Fibroblast of skin of left biceps (primary cell): ENCODE measurements at places on chromosomes 3 and 15.

DNA sequence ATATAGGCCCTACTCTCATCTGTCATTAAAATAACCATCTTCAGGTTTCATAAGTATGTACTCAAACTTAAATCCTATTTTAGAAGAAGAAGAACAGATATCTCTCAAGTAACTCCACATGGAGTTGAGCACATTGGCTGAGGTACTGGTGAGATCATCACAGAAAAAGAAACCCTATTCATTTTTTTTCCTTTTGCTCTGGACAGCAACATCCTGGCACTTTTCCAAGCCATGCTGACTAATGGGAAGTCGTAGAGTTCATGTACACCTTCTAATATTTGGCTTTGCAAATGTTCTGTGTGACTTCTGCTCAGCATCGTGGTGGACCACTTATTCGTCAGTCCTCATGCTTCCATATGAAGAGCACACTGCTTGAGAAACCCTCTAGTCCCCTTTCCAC is 336.0 kb upstream of the KCNH8 start:
- no peak for DNase-seq

GRCh38 chr15:83106994-83107840 is at the start of gene TM6SF1:
Gene TM6SF1 (plus strand): TSS chr15:83107645. CDS start chr15:83107681, 36 bp downstream.
- no peak for DNase-seq

GRCh38 chr3:16885593-16886302 is 993 bp downstream of the PLCL2 start:
- DNase-seq = no peak

DNA sequence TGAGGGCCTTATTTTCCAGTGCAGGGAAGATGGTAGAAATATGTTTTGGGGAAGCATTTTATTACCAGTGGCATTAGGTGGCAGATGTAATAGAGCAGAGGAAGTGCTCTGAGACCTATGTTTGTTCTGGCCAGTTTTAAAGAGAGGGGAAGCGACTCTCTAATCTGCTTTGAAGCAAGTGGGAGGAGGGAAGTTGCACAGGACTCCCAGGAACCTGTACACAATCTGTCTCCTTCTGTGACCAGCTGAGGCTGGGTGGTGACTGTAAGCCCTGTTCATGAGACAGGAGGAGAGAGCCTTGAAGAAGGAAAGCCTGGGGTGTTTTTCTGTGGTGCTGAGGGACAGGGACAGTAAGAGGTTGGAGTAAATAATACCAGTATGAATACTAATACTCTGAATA is 60.5 kb downstream of the LPP start:
- DNase-seq = no peak

DNA sequence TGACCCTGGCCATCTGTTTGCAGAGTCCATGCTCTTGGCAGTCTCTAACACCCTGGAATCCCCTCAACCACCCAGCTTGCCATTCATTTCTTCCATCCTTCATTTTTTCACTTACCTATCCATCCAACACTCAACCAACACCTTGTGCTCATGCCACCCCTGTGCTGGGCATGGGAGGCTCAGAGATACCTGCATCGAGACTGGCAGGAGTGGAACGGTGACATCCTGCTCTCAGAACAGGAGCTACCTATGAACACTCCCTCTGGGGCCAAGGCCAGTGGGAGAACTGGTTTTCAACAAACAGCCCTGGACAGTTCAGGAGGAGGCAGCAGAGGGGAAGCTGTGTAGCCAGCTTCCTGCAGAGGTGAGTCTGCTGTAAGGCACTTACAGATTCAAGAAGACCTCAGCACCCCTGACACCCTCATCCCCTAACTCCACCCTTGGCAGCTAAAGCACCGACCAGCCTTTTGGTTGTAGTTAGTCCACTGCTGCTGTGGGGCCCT is 19.5 kb upstream of the ATP2B2 start:
- DNase-seq = no peak

GRCh38 chr15:38389924-38390542 is 63.9 kb upstream of the FAM98B start:
- DNase-seq = no peak

DNA sequence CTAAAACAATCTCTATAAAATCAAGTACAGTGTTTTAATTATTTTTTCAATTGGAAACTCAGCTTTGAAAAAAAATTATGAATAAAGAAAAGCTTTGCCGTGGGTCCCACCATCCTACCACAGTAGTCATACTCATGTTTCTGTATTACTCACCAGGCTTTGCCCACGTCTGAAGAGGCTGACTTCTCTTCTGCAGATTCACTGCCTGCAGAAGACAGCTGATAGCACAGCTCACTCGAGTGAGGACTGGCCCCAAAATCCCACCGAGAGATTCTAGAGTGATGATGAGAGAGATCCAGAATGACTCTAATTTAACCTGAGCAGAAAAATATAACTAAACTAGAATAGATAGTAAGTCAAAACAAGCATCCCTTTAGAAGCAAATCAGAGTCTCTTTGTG is 11.9 kb downstream of the C2CD4B start:
- no peak for DNase-seq

DNA sequence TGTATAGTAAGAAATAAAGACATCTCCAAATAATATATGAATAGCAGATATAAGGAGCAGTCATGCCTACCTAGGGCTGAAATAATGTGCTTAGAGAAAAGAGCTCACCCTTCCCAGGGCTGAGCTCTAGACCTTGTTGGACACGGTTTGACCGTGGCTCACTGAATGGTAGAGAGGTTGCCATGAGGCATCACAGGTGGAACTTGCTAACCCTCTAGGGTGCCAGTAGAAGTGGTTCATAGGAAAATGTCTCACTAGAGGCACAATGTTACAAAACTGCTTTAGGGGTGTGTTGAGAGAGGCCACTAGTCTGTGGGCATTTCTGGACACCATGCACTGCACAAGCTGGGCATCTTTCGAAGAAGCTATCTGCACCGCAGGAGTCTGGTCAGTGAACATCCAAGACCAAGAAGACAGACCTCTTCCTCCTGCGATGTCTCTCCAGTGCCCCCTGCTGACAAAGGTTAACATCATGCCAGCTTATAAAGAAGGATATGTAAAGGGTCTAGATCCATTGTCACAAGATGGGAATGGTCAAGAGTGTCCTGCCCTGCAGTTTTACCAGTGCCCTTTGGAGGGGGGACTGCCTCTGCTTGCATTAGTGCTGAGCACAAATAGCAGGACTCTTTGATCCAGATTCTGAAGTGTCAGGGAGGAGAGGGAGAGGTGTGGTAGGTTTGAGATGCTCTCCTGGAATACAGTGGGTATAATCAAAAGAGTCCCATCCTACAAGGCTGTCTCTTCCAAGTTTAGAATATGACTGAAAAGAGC is 266.8 kb downstream of the ZNF385D start:
- peak; percentile 29 for DNase-seq

DNA sequence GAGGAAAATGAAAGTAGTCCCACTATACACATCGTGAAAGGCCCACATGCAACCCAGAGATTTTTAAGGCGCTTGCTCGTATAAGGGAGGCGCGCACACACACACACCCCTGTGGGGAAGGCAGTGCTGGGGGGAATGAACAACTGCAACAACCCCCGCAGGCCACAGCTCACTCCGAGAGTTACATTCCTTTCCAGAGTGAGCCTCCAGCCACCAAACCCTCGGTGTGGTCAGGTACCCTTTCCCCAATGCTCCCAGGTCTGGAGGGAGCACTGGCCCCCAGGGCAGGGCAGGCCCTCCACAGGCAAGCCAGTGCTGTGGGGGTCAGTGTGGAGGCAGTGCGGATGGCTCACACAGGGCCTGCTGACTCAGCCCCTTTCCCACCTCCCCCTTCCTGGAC is 115.6 kb downstream of the OCA2 start:
- DNase-seq = no peak

GRCh38 chr3:62454916-62455315 is 81.6 kb upstream of the FEZF2 start:
- DNase-seq = no peak

GRCh38 chr15:64842096-64842939 is 603 bp downstream of the PLEKHO2 start:
- no peak for DNase-seq

DNA sequence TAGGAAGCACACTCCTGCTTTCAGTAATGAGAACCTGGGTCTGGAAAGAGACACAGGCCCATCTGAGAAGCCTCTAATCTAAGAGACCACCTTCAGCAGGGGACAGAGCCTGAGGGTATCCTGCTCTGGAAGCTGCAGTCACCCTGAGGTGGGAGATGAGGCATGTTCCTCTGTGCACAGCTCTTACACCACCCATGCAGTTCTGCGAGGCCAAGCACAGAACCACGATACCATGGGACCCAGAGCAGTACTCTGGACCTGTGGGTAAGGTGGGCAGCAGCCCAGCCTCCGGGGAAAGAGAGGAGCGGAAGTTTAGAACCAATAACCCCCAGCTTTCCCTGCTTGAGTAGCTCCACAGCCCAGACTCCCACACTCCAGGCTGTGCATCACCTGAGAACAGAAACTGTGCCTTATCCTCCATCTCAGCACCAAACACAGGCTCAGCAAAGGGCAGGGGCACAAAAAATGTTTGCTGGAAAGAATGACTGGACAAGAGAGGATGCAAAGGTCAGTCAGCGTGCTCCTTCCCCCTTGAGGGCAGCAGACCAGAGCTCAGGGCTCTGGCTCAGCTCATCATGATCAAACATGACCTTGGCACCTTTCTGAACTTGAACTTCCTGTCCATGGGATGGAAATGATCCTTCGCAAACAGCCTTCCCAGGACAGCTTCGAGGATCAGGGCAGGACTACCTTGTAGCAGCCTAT is 43.1 kb downstream of the RBPMS2 start:
- no peak for DNase-seq

DNA sequence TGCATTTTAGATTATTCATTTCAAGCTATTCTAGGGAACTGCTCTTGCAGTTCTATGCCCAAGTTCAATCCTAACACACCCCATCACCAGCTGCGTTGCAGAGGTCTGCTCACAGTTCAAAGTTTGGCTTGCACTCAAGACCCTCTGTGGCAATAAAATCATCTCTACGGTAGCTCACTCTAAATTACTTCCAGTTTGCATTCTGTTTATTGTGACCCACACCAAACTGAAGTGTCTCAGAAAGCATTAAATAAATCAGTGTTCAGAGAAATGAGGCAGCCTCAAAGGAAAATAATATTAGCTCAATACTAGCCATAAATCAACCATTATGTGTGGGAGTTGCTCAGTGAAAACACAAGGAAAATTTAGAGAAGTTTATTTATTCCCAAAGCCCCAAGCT is 250.3 kb downstream of the MAGI1 start:
- DNase-seq = no peak

GRCh38 chr3:150365132-150365604 is 42.9 kb upstream of the TSC22D2 start:
- no peak for DNase-seq

- DNase-seq = no peak
These were observed 247.7 kb downstream of the ZBTB20 start for GRCh38 chr3:114899186-114899931.

- peak; percentile 32 for DNase-seq
These were observed 1121.5 kb downstream of the NAALADL2 start for GRCh38 chr3:175980486-175981090.

GRCh38 chr3:134052370-134052769 is 22.6 kb upstream of the SLCO2A1 start:
- DNase-seq = no peak
